ENCODE measurements at places on chromosomes 7 and 10. TPM values are rescaled to one million over a fixed set of nuclear protein-coding genes. Genes with fewer than 3 reads are reported as not detected.

PRSS2 gene
- not detected for total RNA-seq

SH2B2 gene
- 9.3 TPM for total RNA-seq

MPP7 gene
- 12.2 TPM for total RNA-seq

GRCh38 chr10:21100190-21100589 lies 203.1 kb upstream of the NEBL start:
- peak; percentile 53 for DNase-seq

- no peak for DNase-seq
Measured at GRCh38 chr10:71985542-71986250, 21.5 kb downstream of the CHST3 start.

- no peak for DNase-seq
Measured at GRCh38 chr7:45697576-45698136, 123.5 kb downstream of the ADCY1 start.

RGS10 gene
- 11.0 TPM for total RNA-seq

DNA sequence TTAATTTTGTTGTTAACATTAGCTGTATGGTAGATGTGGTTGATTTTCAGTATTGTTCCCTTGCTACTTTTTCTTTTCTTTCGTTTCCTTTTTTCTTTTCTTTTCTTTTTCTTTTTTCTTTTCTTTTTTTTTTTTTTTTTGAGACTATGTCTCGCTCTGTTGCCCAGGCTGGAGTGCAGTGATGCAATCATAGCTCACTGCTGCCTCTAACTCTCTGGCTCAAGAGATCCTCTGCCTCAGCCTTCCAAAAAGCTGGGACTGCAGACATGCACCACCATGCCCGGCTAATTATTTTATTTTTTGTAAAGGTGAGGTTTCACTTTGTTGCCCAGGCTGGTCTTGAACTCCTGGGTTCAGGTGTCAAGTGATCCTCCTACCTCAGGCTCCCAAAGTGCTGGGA lies 14.4 kb downstream of the SLC26A3 start:
- no peak for DNase-seq

GRCh38 chr7:15086131-15086611 lies 183.6 kb upstream of the DGKB start:
- DNase-seq: no peak

- DNase-seq: no peak
Measured at GRCh38 chr7:3518546-3518945, 217.5 kb downstream of the SDK1 start.

JCAD gene
- total RNA-seq: 46.9 TPM

GRCh38 chr10:126186766-126187165 lies 201.5 kb downstream of the ADAM12 start:
- DNase-seq: no peak

DNA sequence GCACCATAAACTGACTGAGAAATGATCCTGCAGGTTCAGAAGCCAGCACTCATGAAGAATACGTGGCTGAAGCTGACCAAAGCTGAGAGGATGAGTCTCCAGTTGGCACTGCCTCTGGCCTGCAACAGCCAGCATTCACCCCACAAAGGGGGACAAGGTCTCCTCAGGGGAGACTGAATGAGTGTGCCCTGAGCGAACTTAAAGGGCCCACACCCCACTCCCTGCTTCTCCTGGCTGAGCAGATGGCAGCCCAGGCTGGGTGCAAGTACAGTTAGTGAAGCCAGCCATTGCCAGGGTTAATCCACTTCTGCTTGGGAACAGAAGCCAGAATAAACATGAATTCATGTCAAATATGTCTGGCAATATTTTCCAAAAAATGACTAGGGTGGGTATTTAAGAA lies 98.1 kb downstream of the PPP1R17 start:
- no peak for DNase-seq

DNA sequence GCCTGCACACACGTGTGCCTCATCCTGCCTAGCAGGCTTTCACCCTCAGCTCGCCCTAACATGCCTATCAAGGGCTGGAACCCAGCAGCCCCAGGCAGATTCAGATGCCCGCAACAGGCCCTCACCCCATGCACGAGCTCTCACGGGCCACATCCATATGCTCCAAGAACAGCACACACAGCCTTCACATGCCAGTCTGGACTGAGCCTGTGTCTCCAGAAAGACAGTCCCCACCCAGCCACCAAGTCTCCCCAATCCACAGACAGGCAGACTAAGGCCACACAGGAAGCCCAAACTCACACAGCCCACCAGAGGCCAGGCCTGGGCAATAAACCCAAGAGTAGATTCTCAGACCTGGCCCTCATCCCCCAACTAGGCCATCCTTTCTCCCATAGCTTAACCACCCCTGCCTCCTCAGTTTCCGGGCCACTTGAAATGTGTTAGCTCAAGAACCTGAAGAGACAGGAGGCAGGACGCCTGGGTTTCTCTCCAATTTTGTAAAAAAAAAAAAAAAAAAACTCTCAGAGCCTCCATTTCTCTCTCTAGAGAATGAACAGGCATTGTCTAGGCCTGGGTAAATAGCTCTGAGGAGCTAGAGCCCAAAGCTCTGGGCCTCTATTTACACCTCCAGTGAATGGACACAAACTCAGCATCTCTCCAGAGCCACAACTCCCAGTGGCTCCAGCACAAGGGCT lies 6.8 kb downstream of the LDB1 start:
- DNase-seq: no peak

DNA sequence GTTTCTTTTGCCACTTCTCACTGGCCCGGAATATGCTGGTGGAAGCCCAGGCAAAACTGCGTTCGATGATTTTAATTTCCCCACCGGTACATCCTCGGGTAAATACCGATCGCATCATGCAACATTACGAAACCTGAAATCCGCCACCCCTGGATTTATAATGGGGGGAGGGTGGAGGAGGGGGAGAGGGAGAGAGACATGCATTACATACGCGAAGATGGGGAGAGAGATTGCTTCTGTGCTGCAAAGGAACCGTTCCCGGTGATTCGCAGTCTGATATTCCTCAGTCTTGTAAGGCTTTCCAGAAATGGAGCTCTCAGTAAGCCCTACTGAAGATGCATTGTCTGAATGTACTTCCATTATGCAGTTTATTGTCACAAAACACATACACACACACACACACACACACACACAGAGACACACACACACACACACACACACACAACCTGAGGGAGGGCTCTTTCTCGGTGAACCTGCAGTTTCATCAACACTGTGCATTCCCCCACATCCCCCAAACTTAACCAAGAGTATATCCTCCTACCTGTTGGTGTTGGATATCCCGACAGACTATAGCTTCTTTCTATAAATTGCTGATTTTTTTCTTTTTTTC lies 741 bp downstream of the GPR85 start:
- peak; percentile 39 for DNase-seq

- DNase-seq: no peak
Measured at GRCh38 chr10:58919927-58920654, 256.4 kb upstream of the PHYHIPL start.

DNA sequence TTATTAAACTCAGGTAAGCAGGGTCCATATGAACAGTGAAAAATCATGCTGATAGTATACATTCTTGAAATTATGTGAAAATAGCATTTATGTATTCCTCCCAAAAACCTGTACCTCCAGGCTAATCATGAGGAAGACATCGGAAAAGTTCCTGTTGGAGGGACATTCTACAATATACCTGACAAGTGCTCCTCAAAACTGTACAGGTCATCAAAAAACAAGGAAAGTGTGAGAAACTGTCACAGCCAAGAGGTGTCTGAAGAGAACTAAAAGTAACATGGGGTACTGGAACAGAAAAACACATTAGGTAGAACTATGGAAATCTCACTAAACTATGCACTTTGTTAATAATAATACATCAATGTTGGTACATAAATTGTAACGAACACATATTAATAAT lies 326.7 kb downstream of the CRPPA start:
- no peak for DNase-seq

DNA sequence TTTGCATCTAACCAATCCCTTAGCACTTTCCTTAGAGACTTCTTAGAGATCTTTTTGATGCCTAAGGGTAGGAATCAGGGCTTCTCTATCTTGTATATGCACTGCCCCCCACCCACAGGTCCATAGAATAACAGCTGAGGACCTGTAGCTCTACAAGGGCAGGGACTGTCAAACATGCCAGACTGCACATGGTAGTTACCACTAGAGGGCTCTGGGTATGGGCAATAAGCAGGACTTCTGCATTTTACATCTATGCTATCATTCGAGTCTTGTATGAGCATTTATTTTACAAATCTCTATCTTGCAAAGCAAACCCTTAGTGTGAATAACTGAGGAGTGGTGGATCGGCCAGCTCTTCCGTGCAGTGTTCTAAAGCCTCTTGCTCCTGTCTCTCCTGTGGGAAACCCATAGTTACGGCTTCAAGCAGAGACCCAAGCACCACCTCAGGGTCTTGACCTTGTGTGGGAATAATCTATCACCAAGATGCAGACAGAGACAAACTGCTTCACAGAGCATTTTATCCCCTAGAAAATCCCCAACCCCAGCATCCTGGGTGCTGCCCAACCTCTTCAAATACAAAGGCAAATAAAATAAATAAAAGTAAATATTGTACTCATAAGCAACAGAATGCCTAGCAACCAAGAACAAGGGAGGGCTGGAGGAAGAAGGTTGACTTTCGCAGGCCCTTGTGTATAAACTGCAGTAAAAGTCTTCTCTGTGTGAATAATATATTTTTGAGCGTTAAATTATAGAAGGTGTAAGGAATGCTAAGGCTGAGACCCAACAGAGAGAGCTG lies 219.3 kb downstream of the WDR11 start:
- DNase-seq: no peak

DNA sequence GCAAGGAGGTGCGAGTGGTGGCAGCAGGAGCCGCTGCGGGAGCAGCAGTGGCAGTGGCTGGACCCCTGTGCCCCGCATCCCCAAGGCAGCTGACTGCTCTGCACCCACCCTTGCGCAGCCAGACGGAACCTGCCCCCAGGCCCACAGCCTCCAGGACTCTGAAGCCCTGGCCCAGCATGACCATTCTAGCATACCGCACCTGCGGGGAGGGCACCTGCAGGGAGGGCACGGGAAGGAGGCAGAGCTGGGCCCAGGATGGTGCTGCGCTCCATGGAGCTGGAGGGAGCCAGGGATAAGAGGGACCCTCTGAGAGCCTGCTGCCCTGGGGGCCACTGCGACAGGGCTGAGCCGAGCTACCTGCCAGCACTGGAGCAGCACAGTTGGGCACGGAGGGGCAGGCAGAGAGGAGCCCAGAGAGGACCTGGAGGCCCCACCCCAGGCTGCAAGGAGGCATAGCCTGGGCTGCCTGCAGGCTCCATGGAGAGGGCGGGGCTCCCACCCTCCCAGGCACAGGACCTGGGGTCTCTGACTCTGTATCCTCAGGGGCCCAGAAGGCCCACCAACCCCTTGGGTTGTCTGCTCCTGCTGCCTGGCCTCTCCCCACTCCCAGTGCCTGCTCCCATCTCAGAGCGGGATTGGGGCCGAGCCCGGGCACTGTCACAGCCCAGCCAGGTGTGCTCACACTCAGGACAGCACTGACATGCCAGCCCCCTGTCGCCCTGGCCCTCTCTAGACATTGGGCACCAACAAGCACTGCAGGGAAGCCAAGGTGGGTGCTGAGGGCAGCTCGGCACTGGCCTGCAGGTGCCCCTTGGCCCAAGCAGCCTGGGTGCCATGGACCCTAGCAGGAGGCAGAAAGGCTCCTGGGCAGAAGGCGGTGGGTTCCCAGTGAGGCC lies 87.6 kb downstream of the HTR7 start:
- DNase-seq: no peak

GRCh38 chr10:129865413-129865812 lies 98.7 kb downstream of the EBF3 start:
- no peak for DNase-seq

GRCh38 chr7:50204581-50204980 lies 99.9 kb upstream of the IKZF1 start:
- no peak for DNase-seq

- no peak for DNase-seq
Measured at GRCh38 chr7:27677912-27678612, 15.4 kb upstream of the HIBADH start.

HECW1 gene
- 79.3 TPM for total RNA-seq
